ENCODE measurements at places on chromosomes 2 and 18.

- DNase-seq, result no peak
Observed at GRCh38 chr2:156797832-156798231, 361.7 kb downstream of the GPD2 start.

DNA sequence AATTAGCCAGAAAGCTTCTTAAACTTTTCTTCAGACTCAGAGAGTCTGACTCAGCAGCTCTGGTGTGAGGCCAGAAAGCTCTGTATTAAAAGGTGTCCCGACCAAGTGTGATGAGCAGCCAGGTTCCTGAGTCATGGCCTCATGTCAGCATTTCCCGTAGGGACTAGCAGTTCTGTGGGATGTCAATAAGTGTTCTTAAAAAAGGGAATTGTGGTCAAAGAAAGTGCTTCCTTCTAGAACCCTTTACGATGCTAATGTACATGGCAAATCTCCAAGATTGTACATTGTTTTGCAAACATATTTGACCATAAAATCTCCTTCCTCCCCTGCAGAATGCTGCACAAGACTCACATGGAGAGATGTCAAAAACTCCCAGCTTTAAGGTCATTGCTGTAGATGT, 80.1 kb downstream of the PLA2R1 start:
- DNase-seq, result no peak

DNA sequence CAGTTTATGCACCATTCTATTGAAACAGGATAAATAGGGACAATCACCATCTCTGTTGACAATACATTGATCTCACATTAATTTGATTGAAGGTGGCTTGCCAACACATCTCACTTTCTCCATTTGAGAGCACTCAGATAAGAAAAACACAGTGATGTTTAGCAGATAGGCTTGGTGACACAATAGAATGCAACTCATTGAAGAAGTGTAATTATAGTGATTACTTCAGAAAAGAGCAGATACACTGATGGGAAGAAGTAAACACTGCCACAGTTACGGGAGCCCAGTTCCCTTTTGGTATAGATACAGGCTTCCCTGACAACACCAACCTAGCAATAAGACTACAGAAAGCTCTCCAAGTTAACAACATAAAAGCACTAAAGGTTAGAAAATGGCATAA, 89.1 kb downstream of the FIGN start:
- no peak for DNase-seq

- DNase-seq, result no peak
Observed at GRCh38 chr2:19038071-19039015, 320.1 kb downstream of the OSR1 start.

- DNase-seq, result no peak
Observed at GRCh38 chr2:165471349-165471950, 2.0 kb downstream of the CSRNP3 start.

DNA sequence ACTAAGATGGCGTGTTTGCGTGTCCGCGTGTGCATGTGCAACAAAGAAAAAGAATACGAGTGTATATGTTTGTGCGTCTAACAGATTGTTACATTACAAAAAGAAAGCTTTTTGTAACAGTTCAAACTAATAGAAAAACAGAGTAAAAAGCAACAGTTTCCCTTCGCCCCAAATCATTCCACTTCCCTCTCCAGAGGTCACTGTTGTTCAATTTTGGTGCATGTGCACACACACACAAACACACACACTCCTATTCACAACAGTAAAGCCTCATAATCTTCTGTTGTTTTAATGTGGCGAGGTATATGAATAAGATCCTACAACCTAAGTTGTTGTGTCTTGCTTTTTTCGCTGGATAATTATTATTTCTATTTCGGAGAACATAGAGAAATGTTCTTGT, 357.3 kb upstream of the SLC8A1 start:
- DNase-seq, result no peak

DNA sequence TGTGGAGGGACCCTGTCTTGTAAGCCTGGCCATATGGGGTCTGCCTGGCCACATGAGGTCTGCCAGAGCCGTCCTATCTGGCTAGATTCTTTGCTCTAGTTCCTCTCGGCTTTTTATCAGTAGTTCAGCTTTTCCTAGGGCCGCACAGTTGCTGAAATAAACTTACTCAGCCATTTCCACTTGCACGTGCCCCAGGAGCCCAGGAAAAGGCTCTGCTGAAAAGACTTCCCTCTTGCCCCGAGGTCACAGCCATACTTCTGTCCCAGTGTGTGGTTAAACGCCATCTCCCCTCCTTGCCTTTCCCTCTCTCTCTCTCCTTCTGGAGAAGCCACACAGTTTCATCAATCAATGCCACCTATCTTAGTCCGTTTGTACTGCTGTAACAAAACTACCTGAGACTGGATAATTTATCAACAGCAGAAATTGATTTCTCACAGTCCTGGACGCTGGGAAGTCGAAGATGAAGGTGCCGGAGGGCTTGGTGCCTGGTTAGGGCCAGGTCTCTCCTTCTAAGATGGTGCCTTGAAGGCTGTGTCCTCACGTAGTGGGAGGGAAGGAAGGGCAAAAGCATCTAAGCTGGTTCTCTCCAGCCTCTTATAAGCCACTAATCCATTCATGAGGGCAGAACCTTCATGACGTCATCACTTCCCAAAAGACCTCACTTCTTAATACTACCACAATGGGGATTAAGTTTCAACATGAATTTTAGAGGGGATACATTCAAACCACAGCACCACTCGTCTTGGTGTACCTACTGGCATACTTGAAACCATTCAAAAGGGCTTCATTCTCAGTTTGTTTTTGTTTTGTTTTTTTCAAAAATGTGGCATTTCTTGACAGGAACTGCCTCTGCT, 11.2 kb upstream of the GALM start:
- no peak for DNase-seq

DNA sequence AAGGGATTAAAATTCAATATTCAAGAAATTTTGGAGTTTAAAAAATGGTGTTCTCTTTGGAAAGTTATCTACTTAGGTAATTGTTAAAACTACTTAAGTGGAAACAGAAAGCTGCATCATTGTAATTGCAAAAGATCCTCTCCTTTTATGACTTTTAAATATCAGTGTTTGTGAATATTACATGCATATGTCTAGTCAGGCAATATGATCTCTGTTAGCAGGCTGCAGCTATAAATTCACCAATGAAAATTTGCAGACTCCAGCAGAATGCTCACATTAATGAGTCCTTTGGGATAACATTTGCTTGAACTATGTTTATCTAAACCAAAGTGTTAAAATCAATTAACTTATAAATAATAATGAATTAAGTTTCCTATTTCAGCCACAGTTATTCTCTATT, 59.2 kb upstream of the CSRNP3 start:
- no peak for DNase-seq

DNA sequence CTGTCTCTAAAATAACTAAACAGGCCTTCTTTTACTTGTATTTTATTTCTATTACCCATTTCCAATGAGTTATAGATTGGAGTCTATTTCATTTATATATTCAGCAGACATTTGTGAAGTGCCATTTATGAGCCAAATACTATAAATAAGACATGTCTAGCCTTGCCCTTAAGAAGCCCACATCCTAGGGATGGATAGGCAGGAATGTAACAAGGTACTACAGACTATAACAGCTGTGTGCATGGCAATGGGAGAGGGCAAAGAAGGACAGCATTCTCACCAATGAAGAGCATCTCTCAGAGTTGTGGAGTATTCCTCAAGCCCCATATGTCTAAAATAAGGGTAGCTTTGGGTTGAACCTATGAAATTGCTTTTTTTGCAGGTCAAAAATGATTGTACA, 161.9 kb upstream of the RASGRP3 start:
- no peak for DNase-seq

DNA sequence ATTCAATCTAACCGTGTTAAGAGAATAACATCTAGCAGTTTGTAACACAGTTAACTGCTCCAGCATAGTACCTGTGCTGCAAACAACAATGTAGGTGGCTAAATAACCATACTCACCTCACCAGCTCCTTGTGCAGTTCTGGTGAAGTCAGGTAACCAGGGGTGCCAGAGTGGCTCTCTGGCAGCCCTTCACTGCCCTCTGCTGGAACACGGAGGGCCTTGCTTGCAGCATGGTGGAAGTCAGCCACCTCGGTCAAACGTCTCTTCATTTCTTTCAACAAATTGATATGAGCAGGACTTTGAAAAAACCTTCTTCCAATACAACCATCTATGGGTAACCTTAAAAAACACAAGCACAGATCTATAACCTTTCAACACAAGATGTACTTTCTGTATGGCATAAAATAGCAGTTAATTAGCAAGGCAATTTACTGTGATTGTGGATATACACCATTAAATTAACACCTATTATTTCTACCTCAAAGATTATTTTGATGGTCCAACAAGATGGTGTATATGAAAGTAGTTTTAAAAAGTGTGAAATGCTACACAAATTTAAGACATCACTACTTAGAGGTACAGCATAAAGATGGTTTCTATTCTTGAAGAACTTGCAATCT, 56.6 kb downstream of the EPG5 start:
- DNase-seq, result peak; percentile 62

GRCh38 chr2:203973000-203973399, 36.4 kb downstream of the ICOS start:
- DNase-seq, result no peak

DNA sequence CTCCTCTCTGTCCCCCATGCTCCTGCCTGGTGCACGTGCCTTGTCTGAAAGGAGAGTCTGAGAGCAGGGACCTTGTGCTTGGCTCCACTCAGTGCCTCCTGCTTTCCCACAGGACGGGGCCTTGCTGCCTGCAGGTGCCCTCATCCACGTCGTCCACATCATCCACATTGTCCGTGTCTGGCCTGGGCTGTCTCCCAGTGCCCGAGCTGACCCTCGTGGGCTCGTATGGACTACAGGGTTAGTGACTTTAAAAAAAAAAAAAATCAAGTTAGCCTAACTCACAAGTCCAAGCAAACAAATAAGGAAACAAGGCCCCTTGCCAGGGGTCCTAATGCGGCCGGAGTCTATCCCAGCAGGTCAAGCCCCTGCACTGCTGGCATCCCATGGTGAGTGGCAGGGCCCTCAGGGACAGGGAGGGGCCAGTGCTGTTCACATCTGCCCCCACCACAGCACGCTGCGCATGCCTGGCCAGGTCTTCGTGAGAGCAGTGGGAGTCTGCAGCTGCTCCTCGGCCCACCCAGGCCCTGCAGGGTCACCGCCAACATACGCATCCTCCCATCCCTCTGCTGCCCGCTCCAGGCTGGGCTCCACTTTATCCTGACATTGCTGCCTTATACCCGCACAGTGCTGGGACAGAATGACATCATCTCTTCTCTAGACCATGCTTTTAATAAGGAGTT, 232.6 kb downstream of the NDUFA10 start:
- no peak for DNase-seq

GRCh38 chr2:102796337-102796736, 34.5 kb downstream of the TMEM182 start:
- DNase-seq, result no peak

DNA sequence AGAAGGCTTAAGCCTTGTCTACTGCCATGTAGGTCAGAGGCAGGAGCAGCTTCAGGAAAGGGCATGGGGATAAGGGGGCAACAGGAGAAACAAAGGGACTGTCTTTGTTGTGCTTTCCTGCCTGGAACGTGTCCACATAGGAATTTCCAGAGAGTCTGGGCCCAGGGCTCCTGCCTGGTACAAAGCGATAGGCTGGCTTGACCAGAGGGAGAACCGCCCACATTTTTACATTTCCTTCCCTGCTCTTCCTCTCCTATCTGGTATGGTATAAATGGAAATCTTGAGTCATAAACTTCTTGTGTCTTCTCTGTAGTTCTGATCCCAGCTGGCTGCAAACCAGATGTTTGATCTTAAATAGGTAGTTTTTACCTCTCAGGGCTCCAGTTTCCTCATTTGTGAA, 414.8 kb downstream of the HRH4 start:
- DNase-seq, result no peak

- DNase-seq, result no peak
Observed at GRCh38 chr2:136468799-136469369, 296.5 kb upstream of the THSD7B start.

GRCh38 chr2:239865059-239865639, 160.0 kb downstream of the NDUFA10 start:
- no peak for DNase-seq

DNA sequence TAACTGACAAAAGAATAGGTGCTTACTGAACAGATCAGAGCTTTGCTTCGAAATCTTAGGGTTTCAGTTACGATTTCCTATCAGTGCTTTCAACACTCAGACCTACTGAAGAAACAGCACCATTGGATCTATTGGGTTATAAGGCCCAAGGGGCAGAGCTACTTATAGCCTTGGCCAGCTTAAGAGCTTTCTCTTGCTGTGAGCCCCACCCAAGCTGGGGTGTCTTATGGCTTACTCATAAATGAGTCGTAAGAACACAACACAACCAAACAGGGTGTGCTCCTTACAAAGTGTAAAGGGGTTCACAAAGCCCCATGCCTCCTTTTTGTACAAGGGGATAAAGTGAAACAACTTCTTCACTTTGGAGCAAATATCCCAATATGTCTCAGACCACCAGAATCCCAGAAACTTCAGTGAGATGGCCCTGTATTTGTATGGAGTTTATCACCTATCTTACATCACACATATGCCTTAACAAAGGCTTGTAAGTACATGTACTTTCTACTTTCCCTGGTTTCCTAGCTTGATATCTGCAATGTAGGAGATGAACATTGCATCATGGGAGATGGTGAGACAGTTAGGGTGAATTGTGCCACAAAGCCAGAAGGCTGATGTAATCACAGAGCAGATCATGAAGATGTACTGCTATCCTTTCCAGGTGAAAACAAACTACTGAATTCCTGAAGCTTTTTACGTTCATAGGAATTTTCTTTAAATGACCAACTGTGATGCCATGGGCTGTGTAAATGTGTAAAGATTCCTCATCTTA, 115.5 kb upstream of the GLI2 start:
- no peak for DNase-seq

DNA sequence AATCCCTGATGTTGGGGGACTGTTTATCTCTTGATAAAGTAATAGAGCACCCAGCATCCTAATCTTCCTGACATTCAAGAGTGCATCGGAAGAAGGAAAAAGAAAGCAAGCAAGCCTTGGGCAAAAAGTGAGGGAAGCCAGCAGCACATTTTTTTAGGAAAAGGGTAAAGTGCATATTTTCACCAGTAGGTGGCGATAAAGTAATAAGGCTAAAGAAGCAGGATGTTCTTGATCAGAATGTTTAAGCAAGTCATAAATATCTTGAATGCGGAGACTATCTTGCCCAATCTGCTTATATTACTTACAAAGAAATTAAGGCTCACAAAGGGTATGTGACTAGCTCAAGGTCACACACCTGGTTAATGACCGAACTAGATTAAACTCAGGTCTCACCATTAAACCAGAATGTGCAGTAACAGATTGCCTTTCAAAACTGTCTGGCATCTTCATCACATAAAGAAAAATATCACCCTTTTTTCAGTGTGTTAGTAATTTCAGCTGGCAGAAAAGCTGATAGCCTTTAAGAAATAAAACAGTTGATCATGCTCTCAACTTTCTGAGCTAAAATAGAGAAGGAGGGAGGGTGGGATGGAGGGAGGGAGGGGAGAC, 83.8 kb downstream of the VIT start:
- DNase-seq, result no peak

GRCh38 chr2:171882089-171882769, 11.8 kb downstream of the SLC25A12 start:
- no peak for DNase-seq

GRCh38 chr2:192126912-192127311, 67.8 kb downstream of the TMEFF2 start:
- DNase-seq, result no peak

- no peak for DNase-seq
Observed at GRCh38 chr2:112644155-112644932, 1.4 kb upstream of the SLC20A1 start.

All from stimulated activated CD4-positive, alpha-beta T cell treated with anti-CD3 and anti-CD28 coated beads, Interleukin-4, amount 100 ng/mL, for 4 hours (primary cell).